ENCODE measurements at places on chromosomes 6 and 20.

- no peak for DNase-seq
Observed at GRCh38 chr6:148192310-148192709, 150.3 kb upstream of the SASH1 start.

GRCh38 chr20:64037498-64038213 lies 1.7 kb downstream of the C20orf204 start:
- DNase-seq = peak; percentile 36

DNA sequence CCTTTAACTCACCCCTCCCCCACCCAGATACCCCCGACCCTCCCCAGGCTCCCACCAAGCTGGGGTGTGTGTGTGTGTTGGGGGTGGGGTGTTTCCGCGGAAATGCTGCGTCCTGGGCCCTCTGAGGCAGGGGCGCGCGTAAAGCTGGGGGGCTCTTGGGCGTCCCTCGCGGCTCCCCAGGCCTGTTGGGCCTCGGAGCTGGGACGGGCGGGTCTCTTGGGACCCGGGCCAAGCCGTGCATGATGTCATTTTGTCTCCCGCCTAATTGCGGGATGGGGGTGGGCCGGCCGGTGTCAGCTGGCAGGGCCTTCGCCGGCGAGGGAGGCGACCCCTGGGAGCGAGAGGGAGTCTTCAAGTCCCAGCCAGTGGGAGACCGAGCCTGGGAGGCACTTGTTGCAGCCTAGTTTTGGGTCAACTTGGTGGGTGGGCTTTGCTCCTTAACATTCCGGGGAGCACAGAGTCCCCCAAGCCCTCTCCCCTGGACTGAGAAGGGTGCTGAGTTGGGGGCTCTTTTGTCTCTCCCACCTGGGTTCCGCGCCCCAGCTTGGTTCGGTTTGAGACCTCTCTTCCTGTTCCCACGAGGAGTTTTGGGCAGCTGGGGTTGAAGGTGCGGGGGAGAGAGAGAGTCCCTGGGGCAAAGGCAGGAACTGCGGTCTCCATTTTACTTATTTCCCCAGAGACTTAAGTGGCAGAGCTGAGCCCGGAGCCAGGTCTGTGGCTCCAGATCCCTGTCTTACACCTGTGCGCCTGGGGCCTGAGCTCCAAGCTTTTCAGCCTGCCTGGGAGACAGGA lies 623 bp downstream of the MYBL2 start:
- peak; percentile 51 for DNase-seq

DNA sequence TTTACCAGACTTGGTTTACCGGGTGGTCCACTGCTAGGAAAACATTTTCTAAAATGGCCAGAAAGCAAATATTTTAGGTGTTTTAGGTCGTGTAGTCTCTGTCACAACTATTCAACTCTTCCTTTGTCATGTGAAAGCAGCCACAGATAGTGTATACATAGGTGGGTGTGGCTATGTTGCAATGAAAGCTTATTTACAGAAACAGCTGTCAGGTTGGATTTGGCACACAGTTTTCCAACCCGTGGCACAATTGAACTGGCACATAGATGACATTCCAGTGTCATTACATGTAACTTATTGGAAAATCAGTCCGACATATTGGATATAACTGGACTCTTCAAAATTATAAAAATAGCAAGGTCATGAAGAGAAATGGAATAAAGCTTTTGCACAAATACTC lies 68.9 kb upstream of the KCNQ5 start:
- no peak for DNase-seq

- peak; percentile 5 for DNase-seq
Observed at GRCh38 chr6:79672631-79673111, 41.5 kb downstream of the SH3BGRL2 start.

Data from RPMI8226 (cell line).